ENCODE measurements at places on chromosomes 2 and 18. TPM values are rescaled to one million over a fixed set of nuclear protein-coding genes. Genes with fewer than 3 reads are reported as not detected.

The RRM2 gene
- not detected for polyA plus RNA-seq

The GALR1 gene
- polyA plus RNA-seq: not detected

The MAP2 gene
- not detected for polyA plus RNA-seq

The NHEJ1 gene
- 23.0 TPM for polyA plus RNA-seq

DNA sequence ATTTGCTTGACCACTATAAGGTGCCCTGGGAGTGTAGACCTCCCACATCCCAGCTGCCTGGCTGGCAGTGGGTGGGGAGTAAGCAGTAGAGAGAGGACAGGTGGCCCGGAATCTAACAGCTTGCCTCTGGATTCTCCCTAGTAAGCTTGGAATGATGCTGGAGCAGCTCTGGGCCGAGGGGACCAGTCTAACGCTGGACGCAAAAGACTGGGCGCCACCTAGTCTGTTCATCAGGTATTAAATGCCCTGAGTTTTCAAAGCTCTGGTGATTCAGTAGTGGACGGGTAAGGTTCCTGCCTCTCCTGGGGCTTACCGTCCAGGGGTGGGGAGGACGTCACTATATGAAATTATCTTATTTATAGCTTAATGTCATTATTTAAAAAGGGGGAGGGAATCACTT is 648 bp upstream of the LYPD6B start:
- no peak for DNase-seq
- peaks cover 30% of the 10 kb centered on the region for H3K27me3 ChIP-seq
- H3K4me1 ChIP-seq: no peaks in the 10 kb centered on the region
- H3K36me3 ChIP-seq: no peaks in the 10 kb centered on the region
- H3K4me3 ChIP-seq: no peak overlapping the region
- H3K27ac ChIP-seq: no peak overlapping the region
